ENCODE measurements at places on chromosomes 2 and 18.

GRCh38 chr2:133814890-133815289 lies 246.6 kb upstream of the NCKAP5 start:
- DNase-seq, result no peak

GRCh38 chr18:57275111-57275510 lies 77.2 kb upstream of the ST8SIA3 start:
- no peak for DNase-seq

DNA sequence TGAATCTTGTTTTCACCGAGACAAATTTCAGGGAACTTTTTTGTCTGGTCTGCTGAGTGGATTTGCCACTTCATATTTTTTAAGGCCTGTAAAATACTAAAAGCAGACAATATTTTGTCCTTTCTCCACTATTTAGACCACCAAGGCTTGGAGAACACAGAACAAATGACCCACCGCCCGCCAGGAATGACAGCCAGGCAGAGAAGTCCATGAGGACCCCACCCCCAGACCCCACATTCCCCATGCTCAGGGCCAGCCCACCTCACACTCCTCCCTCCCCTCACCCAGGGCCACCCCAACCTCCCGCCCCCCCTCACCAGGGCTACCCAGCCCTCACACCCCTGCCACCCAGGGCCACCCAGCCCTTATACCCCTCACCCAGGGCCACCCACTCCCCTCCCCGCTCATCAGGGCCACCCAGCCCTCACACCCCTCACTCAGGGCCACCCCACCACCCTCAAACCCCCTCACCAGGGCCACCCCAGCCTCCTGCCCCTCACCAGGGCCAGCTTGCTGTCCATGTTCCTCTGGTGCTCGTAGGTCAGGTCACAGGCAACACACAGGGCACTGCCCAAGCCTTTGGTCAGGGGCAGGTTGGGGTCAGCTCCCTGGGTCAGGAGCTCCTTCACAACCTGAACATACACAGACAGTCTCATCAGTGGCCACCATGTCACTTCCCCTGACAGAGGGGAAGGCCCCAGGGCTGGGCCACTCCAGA lies 50.6 kb downstream of the ANKMY1 start:
- DNase-seq, result no peak

DNA sequence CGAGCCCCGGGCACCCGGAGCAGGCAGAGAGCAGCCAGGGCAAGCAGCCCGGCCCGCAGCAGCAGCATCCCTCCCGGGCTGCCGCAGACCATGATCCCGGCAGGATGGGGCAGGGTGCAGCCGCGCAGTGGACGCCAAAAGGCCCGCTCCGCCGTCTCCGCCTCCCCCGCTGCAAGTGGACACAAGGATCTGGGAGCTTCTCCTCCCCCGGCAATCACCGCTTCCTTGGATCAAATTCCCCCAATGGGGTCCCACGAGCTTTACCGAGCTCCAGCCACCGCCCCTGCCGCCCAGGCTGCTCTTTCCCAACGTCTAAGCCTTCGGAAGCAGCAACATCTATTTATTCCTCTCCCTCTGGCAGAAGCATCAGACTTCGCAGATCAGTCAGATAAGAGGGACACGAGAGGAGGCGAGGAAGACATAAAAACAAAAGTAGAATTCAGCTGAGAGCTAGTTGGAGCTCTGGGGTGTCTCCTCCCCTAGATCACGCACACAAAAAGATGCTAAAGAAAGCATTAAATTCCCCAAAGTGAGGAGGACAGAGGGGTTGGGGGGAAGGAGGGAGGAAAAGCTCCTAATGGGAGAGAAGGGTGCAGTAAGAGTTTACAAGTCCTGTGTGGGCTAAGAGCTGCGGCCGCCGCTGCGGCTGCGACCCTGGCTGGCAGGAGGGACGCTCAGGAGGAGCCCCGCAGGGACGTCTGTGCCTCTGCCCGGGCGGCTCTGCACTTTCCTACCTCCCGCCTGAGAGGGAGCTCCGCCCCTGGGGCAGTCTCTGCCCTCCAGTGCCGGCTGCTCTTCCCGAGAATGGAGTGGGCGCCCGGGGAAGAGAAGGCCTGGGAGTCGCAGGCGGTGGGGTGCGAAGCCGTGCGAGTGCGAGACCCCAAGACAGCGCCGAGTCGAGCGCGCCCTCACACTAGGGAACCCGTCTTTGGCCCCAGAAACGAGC lies at the start of gene FRZB:
TSS of gene FRZB (minus strand) at position 177 of the 946 bp plus-strand sequence. CDS start at position 92, 85 bp downstream.
- no peak for DNase-seq

DNA sequence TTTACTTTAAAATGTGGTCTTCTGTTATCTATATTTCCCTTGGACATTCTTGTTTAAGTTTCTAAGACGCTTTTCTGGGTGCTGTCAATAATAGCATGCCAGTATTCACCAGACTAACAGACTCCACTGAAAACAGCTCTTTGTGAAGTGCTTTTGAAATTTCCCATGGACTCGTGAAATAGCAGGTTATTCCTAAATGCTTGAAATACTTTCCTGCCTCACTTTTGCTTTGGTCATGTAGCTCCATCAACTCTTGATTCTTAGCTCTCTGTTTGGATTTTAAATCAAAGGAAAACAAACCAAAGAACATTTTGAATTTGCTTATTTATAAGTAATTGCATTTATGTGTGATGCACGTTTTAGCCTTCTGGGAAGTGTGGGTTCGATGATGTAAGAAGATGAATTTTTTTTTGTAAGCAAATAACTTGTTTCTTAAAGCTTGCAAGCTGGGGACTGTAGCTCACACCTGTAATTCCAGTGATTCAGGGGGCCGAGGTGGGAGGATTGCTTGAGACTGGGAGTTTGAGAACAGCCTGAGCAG lies 147.8 kb downstream of the WDSUB1 start:
- no peak for DNase-seq

- DNase-seq, result no peak
These were observed 244.9 kb downstream of the SP3 start for GRCh38 chr2:173720306-173720705.

GRCh38 chr18:47574966-47575365 lies 323.5 kb upstream of the SKOR2 start:
- DNase-seq, result no peak

Measured in activated CD4-positive, alpha-beta T cell treated with anti-CD3 and anti-CD28 coated beads, Interleukin-2, amount 50 U/mL, for 1 hour (primary cell).